ENCODE measurements at places on chromosomes 5 and 9.

DNA sequence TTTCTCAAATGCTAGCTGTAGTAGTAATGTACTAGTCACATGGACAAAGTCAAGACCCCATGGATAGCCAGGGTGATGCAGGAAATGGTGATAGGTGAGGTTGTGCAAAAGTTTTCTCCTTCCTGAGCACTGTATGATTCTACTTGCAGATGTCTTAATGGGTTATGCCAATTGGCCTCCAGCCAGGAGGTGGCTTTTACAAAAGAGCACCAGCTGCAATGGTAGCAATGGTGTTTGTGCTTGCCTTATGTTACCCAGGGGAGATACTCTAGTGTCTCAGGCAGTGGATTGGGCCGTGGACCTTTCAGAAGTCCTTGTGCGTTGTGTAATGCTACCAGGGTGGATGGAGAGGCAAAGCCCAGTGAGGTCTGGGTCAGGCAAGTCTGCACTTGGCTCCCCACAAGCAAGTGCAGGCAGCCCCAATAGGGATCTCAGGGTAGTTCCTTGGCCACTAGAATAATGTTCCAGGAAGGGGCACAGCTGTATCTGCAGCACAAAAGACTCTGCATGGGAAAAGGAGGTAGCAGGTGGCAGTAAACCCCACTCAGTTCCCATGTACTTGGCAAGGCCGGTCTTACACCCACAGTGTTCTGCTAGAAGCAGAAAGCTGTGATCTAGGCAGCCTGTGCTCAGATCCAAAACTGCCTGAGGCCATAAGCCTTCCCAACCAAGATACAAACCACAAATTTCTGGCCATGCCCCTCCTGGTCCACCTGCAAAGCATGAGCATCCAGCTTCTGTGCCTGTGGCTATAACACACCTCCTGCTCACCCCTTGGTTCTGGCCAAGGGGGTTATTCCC, 46.4 kb upstream of the EDIL3 start:
- DNase-seq = no peak

- DNase-seq = no peak
Measured at GRCh38 chr9:94156348-94157049, 72.2 kb downstream of the PTPDC1 start.

GRCh38 chr5:127599320-127599719, 49.6 kb upstream of the CTXN3 start:
- no peak for DNase-seq

DNA sequence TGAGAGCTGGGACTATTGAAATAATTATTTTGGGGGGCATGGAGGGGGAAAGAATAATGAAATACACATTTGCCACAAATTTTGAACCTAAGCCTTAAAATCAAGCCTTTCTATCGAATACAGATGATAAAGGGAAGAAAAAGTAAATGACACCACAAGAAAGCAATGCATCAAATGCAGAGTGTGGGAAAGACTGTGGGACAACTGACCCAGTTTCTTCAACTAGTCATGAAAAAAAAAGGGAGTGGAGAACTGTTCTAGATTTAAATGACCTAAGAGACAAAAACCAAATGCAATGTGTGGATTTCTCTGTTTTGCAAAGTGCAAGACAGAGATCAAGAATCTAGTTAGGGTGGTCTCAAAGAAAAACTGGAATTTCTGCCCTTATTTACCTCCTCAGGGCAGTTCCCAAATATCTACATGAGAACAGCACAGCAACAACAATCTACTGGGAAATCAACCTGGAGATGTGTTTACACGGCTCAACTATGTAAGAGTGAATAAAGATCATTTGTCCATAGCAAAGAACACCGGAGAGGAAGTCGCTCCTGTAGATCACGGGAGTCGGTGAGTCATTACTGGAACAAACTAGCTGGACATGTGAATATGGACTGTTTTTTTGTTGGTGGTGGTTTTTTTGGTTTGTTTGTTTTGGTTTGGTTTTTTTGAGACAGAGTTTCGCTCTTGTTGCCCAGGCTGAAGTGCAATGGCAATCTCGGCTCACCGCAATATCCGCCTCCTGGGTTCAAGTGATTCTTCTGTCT, 145.9 kb downstream of the DROSHA start:
- no peak for DNase-seq

- peak; percentile 44 for DNase-seq
Measured at GRCh38 chr5:73122875-73123810, 2.8 kb downstream of the TMEM171 start.

DNA sequence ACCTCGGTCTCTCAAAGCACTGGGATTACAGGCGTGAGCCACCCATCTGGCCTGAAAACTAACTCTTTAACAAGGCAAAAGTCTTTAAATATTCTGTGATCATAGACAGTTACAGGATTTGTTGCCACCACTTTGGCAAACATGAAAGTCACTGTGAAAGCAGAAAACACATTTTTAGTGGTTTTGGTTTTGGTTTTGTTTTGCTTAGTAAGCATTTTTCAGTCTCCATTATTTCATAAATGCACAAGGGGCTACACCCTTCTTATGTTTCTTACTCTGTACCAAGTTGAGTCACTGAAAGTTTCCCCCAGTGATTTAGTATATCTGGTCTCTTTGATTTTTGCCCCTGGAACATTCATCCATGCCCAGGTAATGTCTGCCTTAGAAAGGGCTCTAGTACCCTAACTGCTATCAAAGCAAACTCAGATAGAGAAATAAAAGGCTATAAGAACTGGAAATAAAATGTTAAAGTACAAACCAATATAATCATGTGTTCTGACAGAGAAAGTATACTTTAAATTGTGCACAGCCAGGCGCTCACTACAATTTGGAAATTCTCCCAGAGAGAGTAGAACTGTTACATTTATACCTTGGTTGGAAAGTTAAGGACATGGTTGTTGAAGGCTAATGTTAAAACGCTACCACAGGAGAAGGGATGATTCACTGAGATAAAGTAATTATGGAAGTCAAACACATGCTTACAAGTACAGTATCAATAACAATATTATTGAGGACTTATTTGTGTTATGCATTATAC, 1022.5 kb upstream of the DMAC1 start:
- DNase-seq = no peak

DNA sequence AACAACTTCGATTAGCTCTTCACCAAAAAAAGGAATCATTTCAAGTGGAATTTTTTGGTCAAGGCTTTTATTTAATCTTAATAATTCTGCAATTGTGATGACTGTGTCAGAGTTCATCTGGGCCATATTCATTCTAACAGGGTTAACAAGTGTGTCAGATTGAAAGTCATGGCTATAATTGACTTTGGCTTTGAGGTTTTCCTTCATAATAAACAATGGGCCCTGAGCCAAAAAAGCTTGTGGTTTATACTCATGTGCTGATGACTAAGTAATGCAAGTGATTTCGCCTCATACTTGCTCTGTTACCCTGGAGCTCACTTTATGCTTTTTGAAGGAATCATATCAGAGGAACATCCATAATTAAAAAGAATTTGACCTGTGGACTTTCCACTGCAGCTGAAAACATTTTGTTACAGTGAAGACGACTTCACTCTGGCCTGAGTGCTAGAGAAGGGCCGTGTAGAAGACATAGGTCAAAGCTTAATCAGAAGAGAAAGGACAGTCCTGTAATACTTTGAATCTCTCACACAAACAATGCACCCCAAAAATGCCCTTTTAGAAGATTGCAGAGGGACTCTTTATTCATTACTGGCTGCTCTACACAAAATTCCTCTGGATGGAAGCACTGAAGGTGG, 101.7 kb downstream of the GDNF start:
- DNase-seq = peak; percentile 85

DNA sequence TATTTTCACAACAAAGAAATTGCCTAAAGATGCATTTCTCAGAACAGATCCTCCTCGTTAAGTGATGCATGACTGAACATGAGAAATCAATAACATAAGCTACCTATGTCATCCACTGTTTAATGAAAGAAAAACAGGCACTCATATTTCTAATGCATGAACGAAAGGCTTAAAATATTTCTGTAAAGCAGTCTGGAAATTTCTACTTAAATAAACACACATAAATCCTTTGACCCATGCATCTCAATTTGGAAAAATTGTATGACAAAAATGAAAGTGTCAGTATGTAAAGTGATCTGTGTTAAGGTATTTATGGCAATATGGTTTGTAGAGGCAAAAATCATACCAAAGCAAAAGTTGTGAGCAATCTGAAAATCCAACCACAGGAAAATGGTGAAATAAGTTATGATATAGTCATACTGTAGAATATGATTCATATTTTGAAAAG, 399.2 kb upstream of the GRAMD2B start:
- no peak for DNase-seq

GRCh38 chr5:144369006-144369405, 198.3 kb downstream of the KCTD16 start:
- no peak for DNase-seq

DNA sequence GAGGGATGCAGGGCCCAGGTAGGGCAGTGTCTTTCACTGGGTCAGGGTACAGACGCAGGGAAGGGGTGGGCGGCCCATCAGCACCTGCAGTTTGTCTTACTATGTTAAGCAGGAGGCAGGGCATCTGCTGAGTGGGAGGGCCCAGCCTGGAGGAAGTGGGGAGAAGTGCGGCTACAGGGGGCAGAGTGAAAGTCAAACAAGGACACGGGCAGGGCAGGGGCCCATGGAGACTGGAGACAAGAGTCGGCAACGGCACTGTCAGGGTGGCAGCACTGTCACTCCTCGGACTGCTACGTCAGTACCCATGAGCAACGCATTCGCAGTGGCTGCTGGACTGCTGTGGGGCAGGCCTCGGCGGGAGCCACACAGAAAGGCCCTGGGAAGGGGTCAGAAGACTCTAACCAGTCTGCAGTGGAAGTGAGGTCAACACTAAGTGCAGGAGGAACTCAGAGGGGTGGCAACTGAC, 19.7 kb downstream of the CAMSAP1 start:
- no peak for DNase-seq

- DNase-seq = no peak
Measured at GRCh38 chr5:113295111-113295539, 139.7 kb downstream of the TSSK1B start.

DNA sequence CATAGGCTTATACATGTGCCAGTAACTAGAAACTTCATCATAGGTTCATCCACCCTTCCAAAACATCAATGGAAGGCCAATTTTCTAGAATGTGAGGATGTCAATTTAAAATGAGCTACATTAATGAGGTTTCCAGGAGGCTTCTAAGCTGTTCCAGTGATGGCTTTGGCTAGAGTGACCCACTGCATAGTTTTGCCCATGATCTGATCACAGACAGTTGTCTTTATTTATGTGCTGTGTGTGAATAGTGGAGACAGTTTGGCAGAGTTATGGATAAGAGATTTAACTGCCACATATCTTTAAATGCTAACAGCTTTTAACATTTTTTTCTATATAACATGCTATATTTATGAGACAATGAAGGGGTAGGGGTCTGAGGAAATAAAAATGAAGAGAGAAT, 139.0 kb upstream of the ZNF462 start:
- DNase-seq = no peak

GRCh38 chr9:106443520-106443919, 419.4 kb upstream of the ZNF462 start:
- DNase-seq = no peak

DNA sequence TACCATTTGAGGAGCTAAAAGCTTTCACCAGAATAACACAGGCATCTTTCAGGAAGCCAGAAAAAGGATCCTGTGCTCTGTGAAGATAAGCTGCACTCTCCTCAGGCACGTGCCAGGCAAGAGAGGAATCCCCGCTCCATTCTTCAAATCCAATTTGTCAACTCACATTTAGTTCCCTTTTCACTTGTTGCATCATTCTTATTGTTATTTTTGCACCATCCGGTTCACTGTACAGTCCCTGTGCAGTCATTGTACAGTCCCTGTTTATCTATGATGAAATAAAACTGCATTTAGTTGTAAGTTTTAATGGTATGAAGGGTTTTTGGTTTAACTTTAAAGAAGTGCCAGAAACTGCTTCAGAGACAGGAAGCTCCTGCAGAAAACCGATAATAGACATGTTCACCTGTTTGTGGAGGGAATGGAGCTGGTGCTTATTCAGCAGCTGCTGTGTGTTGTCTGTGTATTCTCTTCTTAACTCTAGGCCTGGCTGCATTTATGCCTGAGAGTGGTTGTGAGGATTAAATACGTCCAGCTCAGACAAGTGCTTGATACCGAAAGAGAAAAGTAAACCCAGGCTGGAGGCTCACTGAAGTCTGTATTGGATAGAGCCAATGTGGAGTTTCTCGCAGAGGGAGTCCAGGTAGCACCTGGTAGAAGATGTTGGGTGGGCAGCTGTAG, 22.4 kb downstream of the IFNW1 start:
- DNase-seq = no peak

DNA sequence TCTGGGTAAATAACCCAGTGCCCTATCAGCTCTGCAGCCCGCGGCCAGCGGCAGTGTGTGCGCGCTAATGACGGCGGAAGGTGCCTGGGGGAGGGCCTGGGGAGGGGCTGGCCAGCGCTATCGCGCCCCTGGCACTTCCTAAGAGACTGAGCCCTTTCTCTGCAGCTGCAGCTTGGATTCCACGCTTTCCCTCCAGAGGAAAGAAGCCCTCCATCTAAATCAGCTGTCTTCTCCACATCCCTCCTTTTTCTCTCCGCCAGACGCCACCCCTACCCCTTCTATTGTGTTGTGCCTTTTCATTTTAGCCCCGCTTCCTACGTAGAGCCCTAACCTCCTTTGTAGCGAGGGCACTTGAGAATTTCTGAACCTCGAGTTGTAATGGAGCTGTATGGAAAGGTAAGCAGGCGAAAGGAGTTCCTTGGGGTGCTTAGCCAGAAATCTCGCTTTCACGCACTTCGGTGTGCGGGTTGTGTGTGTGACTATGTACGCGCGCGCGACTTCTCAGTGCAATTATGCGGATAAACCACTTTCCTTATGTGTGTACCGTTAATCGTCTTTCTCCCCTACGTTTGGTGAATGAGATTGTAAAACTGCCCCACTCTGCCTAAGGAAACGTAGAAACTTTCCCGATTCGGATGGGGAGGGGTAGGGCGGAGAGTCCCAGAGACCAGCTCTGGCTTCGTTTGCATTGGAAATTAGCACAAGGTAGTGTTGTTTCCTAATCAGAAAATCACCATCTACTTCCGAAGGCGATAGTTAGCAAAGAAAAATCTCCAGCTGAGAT, 664 bp upstream of the RAB3C start:
- no peak for DNase-seq

GRCh38 chr5:14211818-14212803, 69.0 kb downstream of the TRIO start:
- DNase-seq = no peak

DNA sequence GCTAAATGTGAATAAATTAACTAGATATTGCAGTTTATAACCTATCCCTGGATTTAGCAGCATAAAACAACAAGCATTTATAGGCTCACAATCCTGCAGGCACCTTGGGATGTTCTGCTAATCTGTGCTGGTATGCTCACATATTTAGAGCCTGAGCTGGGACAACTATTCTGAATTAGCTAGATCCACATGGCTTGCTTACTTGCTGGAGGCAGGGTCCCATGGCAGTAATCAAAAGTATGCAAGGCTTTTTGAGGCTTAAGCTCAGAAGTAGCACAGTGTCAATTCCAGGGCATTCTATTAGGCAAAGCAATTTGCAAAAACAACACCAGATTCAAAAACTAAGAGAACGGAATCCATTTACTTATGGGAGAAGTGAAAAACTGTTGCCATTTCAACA, 745.0 kb upstream of the ACO1 start:
- no peak for DNase-seq

DNA sequence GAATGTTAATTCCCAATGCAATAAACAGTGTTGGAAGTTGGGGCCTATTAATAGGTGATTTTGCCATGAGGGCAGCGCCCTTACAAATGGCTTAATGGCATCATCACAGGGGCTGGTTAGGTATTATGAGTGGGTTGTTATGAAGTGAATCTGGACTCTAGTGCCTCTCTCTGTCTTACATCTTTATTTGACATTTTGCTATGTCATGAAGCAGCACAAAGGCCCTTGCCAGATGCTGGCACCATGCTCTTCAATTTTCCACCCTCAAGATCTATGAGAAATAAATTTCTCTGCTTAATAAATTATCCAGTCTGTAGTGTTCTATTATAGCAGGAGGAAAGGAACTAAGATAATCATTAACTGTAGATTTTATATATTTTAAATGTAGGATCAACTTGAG, 1098.7 kb upstream of the NUDT12 start:
- DNase-seq = no peak

All from AG04449 (cell line).